ENCODE measurements at places on chromosomes 2 and 18. TPM values are rescaled to one million over a fixed set of nuclear protein-coding genes. Genes with fewer than 3 reads are reported as not detected.

SERPINB3 gene
- not detected for total RNA-seq

TCF23 gene
- total RNA-seq, result not detected

CFAP53 gene
- total RNA-seq, result not detected

GNLY gene
- not detected for total RNA-seq

TMEM178A gene
- 0.06 TPM for total RNA-seq

RBM44 gene
- 0.34 TPM for total RNA-seq
